ENCODE measurements at places on chromosomes 5 and 9. TPM values are rescaled to one million over a fixed set of nuclear protein-coding genes. Genes with fewer than 3 reads are reported as not detected.

GPR150 gene
- total RNA-seq: 0.18 TPM

LAMC3 gene
- total RNA-seq: 2.1 TPM

PCDHGC4 gene
- 0.05 TPM for total RNA-seq

PCDHGB1 gene
- total RNA-seq: 2.0 TPM

CTSL gene
- total RNA-seq: 806 TPM

LCN10 gene
- not detected for total RNA-seq

CER1 gene
- not detected for total RNA-seq

ADAMTSL1 gene
- total RNA-seq: not detected

SPATA31D3 gene
- not detected for total RNA-seq

PLAC8L1 gene
- 0.26 TPM for total RNA-seq

SLC6A19 gene
- 0.01 TPM for total RNA-seq

ASPN gene
- total RNA-seq: not detected

FOXI1 gene
- not detected for total RNA-seq

SLC46A2 gene
- total RNA-seq: not detected

CACNA1B gene
- total RNA-seq: 0.08 TPM

SGCD gene
- 4.5 TPM for total RNA-seq

TRUB2 gene
- 49.8 TPM for total RNA-seq

SLC4A9 gene
- not detected for total RNA-seq

SAPCD2 gene
- total RNA-seq: 25.3 TPM

KIAA0825 gene
- 0.42 TPM for total RNA-seq

GADD45G gene
- total RNA-seq: 0.46 TPM

PCA3 gene
- not detected for total RNA-seq

EEIG1 gene
- total RNA-seq: 59.1 TPM

CBY3 gene
- total RNA-seq: not detected

SLC28A3 gene
- total RNA-seq: 0.01 TPM

SH3GL2 gene
- total RNA-seq: 0.09 TPM

NR2F1-AS1 gene
- 4.1 TPM for total RNA-seq

ZNF883 gene
- 0.91 TPM for total RNA-seq

ZNF618 gene
- 7.8 TPM for total RNA-seq

SELENOP gene
- 0.18 TPM for total RNA-seq

CDC25C gene
- total RNA-seq: 10.1 TPM

INSL6 gene
- not detected for total RNA-seq

ACSL6 gene
- 0.03 TPM for total RNA-seq

Data from A549 treated with CORT108297 at 1 μM for 4 hours (cell line).